ENCODE measurements at places on chromosomes 7 and 10. TPM values are rescaled to one million over a fixed set of nuclear protein-coding genes. Genes with fewer than 3 reads are reported as not detected.

DNA sequence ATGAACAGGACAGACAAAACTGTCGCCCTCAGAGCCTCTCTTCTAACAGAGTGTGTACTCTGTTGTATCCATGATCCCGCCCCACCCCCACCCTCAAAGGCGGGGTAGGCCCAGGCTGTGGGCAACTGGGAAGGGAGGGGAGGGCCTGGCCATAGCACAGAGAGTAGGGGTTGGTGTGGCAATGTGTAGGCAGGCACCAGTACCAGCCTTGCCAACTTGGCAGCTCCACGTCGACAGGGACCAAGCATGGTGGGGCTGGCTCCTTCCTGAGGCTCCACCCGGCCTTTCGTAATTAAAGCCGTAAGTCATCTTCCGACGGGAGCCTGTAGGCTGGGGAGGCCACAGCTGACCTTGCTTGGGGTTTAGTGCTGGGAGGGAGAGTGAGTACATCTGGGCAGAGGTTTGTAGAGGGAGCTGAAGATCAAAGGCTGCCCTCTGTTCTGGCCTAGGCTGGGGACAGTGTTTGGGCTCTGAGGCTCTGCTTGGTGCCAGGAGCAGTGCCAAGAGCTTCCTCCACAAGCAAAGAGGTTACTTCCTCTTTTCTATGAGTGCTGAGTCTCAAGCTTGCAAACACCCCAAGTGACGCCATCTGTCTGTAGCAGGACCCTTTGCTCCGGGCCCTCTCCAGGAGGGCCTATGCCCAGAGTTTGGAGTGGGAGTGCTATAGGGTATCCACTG is 121.6 kb downstream of the C10orf105 start:
- DNase-seq: no peak
- no peak overlapping the region for H3K27ac ChIP-seq

Gene KCNH2
- not detected for total RNA-seq

Gene CALHM2
- total RNA-seq: 32.1 TPM

- no peaks in the 10 kb centered on the region for H3K27me3 ChIP-seq
- H3K27ac ChIP-seq: no peak overlapping the region
- no peaks in the 10 kb centered on the region for H3K36me3 ChIP-seq
- H3K4me1 ChIP-seq: peaks cover 2% of the 10 kb centered on the region
- peak; percentile 51 for DNase-seq
These were observed 165.1 kb downstream of the GLRX3 start for GRCh38 chr10:130301021-130301892.

DNA sequence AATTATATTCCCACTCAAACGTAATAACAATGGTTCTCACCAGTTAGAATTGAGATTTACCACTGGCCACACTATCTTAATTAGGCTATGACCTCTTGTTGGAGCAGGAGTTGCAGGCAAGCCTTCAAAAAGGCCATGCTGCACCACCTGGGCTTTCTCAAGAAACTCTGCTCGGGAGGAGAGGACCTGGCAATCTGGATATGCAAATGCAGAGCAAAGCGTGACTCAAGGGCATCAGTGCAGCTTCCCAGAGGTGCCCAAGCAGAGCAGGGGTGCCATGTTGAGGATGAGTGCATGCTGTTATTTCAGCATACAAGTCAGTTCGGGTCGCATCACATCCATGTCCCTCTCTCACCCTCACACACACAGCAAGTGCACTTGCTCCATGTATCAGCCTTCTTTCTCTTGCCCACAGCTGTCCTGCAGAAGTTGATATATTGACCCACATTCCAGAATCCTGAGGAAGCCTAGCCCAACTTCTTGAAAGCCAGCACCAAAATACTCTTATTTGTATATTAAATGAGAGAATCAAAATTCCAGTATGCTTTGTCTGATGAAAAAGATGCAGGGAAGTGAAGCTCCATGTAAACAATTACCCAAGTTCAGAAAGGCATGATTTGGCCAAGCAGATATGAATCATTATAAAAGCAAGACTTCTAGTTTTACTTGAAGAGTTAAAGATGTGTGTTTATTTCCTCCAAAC is 55.7 kb upstream of the IL6 start:
- no peak overlapping the region for H3K4me3 ChIP-seq
- no peaks in the 10 kb centered on the region for H3K27me3 ChIP-seq

Gene EPHA1
- total RNA-seq: not detected

DNA sequence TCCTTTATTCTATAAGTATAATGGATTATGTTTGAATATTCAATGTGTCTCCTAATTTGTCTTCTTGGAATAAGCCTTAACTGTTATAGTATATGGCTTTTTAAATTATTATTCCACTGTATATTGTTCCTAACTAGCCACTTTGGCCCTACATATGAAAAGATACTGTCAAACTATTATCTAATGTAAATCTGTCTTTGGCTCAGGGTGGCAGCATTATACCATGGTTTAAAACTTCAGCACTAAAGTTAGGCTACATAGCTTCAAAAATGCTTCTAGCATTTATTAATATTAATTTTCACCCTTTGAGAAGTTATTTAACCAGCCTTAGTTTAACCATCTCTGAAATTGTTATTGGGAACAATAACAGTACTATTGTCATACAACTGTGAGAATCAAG is 543.1 kb upstream of the MBL2 start:
- DNase-seq: peak; percentile 57
- no peaks in the 10 kb centered on the region for H3K36me3 ChIP-seq
- no peak overlapping the region for H3K4me3 ChIP-seq
- H3K4me1 ChIP-seq: no peaks in the 10 kb centered on the region
- no peaks in the 10 kb centered on the region for H3K27me3 ChIP-seq
- H3K27ac ChIP-seq: no peak overlapping the region

Gene CDC14C
- not detected for total RNA-seq

DNA sequence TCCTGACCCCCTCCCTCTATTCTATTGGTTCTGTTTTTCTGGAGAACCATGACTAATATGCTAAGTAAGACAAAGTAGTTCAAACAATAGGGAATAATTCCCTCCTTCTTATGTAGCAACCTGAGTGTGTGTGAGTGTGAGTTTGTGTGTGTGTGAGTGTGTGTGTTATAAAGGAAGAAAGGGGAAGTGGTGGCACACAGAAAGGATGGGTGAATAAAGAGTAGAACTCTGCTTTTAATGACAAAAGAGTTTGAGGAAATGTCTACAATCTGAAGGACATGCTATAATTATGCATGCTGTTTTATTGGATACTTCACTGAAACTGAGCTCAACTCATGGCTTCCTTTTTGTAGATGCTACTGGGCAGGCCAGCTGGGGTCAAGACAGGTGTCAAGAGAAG is 489.5 kb downstream of the REEP3 start:
- H3K27me3 ChIP-seq: no peaks in the 10 kb centered on the region
- no peaks in the 10 kb centered on the region for H3K36me3 ChIP-seq
- H3K27ac ChIP-seq: no peak overlapping the region
- DNase-seq: no peak
- H3K4me1 ChIP-seq: no peaks in the 10 kb centered on the region

- H3K36me3 ChIP-seq: no peaks in the 10 kb centered on the region
- no peaks in the 10 kb centered on the region for H3K27me3 ChIP-seq
- peak; percentile 50 for DNase-seq
- H3K4me1 ChIP-seq: peaks cover 20% of the 10 kb centered on the region
- H3K4me3 ChIP-seq: no peak overlapping the region
- H3K27ac ChIP-seq: peak overlapping the region; percentile 50
These were observed 8.4 kb upstream of the LFNG start for GRCh38 chr7:2510909-2511768.

Gene PLAC9
- 1.7 TPM for total RNA-seq

DNA sequence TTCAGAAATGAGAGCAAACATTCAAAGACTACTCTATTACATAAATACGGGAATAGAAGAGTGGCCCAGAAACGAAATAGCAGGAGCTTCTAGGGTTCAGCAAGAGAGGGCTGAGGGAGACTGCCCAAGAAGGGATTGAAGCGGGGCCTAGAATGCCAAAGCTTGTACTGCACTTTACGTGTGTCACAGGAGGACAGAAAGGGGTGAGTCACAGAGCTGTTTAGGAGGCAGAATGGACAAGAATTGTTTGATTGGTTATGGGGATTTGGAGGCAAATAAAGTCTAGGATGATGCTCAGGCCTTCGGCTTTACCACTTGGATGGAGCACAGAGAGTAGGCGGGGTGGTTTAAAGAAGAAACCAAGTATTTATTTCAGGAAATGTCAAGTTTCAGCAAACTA is 11.3 kb upstream of the FXYD4 start:
- H3K36me3 ChIP-seq: no peaks in the 10 kb centered on the region
- H3K4me3 ChIP-seq: no peak overlapping the region
- no peaks in the 10 kb centered on the region for H3K27me3 ChIP-seq

Data from endothelial cell of umbilical vein (primary cell).